Amygdala (tissue), 56 donors: ENCODE measurements at places on chromosomes 12 and 14.

- no peak for DNase-seq
Observed at GRCh38 chr12:3838076-3838475, 35.1 kb downstream of the PARP11 start.

GRCh38 chr12:54891717-54892478 is 37.6 kb downstream of the MUCL1 start:
- DNase-seq: no peak

DNA sequence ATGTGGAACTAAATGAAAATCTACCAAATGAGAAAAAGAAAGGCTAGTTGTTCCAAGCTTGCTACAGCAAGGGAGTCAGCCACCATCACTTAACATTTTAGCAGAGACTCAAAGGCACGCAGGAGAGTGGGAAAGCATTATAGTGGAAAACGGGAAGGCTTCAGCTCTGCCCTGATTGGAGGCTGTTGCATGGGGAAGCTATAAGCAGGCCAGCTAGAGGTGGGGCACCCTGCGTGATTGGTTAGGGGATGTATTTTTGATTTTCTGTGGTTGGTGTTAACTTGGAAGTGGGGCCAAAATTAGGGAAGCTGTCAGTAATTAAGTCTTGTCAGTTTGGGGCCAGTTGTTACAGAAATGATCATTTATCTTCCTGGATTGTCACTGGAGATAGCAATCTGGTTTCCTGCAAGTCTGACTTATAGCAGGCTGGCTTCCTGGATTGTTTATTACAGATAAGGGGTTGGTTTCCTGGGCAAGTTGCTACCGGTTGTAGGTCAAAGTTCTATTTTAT is 93.9 kb downstream of the FAR2 start:
- DNase-seq: no peak

- DNase-seq: no peak
Observed at GRCh38 chr12:94714378-94715114, 64.2 kb upstream of the TMCC3 start.

DNA sequence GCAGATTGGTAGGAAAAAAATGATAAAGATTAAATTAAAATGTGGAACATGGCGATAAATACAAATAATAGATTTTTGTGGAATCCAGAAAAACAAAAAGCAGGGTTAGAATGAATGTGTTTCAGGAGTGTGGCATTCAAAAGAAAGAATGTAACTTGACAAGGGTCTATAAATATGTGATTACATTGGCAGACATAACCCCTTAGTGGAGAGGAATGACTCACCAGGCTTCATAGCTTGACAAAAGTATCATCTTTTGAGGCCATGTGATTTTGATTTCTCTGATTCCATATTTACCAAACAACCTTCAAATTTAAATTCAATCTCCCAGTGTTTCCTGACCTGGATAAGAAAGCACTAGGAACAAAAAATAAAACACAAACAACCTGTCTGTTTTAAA is 24.4 kb upstream of the MGST1 start:
- DNase-seq: no peak

DNA sequence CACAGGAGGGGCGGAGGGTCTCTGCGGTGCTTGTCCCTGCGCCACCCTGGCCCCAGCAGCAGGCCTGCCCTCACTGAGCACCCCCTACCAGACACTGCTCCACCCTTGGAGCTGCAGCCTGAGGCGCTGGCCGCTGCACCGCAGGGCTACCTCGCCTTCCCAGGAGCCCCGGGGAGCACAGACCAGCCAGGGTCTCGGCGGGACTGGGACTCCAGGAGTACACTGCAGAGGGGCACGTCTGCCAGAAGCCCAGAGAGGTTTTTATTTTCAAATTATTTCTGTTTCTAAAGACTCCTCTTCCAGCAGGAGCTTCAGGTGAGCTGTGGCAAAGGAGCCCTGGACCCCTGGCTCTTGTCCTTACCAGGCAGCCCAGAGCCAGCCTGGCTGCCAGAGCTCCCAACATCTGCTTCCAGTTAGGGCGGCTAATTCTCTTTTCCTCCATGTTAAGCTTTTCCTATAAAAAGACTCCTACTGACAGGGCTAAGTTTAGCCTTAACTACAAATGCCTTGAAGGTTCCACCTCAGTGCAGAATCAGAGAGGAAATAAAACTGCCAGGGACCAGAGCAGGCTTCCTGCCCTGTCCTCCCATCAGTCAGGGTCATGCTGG is 26.4 kb downstream of the DEGS2 start:
- no peak for DNase-seq

- DNase-seq: no peak
Observed at GRCh38 chr14:68791902-68792677, 777 bp downstream of the ZFP36L1 start.

DNA sequence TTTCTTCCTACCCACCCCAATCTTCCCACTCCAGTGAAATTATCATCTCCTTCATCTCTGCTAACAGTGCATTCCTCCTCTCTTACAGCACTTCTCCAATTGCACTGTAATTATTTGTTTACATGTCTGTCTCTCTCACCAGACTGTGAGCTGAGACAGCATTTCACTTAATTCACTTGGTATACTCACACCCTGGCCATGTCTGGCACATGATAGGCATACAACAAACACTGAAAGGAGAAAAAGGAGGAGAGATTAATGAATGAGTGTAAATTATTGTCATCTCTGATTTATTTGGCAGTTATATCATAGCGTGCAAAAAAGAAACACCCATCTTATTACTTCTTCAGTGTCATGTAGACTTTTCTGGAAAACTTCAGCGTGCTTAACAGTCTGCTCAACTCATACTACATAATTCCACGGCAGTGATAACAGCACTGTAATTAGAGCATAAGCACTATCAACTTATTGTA is 452.3 kb downstream of the ADAMTS20 start:
- DNase-seq: no peak

GRCh38 chr14:101031721-101032120 is 128.2 kb upstream of the RTL1 start:
- no peak for DNase-seq

DNA sequence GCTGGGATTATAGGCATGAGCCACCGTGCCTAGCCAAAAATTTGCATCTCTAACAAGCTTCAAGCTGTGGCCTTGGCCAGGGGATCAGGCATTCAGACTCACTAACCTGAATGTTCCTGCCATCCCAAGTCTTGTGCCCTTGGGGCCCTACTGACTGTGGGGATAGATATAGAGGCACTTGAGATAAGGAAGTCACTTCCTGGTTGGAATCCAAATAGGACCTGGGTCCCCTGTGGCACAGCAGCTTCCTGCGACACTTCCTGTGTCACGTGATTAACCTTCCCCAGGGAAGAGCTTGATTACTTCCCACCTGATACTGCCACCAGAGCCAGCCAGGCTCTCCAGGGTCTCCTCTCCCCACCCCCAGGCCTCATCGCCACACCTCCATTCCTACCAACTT is 128.2 kb downstream of the BCL11B start:
- no peak for DNase-seq

- no peak for DNase-seq
Observed at GRCh38 chr14:88163731-88164255, 158.9 kb downstream of the GPR65 start.

- DNase-seq: no peak
Observed at GRCh38 chr12:56749359-56749758, 2.8 kb downstream of the PRIM1 start.
